ENCODE measurements at places on chromosomes 2 and 18.

DNA sequence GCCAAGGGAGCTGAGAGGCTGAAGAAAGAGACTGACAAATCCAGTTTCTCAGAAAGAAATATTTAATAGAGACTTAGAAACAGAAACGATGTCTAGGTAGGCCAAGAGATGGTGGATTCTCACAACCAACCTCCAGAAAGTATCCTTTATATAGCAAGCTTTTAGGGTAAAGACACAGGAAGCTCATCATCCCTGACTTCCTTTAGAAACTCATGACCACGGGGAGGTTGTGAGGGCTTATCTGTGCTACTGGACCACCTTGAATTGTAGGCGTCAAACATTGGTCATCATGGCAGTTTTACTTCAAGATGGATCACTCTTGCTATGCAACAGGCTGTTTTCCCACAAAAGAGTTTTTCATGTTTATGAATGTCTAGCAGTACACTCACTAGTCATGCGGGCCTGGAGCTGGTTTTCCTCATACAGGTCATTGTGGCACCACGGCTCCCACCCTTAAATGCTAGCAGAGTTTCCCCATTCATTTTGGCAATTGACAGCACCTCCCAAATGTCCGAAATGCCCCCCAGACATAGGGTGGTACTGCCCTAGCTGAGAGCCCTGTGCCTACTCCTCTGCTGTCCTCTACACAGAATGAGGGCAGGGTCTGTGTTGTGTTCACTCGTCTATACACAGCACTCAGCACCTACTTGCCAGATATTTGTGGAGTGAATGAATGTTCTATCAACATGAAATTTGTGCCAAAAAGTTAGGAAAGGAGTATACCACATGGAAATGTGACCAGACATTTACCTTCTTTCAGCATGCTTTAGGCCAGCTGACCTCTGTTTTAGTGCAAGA is 89.0 kb downstream of the TMEM247 start:
- no peak for DNase-seq

DNA sequence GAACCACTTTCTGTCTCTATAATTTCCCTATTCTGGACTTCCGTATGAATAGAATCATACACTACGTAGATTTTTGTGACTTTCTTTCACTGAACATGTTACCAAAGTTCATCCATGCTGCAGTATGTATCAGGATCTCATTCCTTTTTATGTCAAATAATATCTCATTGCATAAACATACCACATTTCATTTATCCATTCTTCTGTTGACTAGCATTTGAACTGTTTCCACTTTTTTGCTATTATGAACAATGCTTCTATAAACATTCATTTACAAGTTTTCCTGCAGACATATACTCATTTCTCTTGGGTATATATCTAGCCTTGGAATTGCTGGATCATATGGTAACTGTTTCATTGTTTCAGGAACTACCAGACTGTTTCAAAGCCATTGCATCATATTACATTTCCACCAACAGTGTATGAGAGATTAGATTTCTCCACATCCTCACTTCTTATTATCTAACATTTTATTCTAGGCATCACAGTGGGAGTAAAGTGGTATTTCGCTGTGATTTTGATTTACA is 186.2 kb downstream of the DYM start:
- DNase-seq = no peak

DNA sequence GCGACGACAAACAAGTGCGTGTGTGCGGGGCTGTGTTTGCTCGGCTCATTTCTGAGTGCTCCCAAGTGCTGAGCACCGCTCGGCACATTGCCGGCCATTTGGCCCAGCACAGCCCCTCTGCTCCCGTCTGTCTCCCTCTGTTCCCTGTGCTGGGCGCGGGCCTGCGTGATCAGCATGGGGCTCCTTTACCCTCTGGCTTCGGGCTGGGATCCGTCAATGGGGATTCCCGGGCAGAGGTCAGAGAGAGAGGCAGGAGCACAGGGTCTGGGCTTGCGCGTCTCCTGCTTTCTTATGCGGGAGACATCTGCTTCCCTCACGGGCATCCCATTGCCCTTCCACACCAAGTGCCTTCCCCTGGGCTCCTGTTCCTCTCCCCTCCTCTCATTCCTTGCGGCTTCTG is 234.0 kb downstream of the ACKR3 start:
- DNase-seq = no peak

DNA sequence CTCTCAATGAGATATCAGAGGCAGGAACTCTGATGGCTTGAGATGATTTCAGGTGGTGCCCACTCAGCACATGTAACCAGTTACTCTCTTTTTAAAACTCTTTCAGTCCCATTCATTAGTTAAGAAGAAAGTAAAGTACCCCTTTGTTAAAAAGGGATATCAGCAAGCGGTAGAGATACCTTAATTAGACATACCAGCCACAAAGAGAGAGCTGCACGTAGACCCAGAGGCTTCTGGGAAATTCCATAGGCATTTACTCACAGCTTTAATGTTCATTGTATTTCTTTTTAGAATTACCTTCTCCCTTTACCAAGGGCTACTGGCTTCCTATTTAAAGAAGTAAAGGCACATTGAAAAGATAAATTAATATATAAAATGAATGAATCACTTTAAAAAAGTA is 63.3 kb downstream of the LYPD6B start:
- DNase-seq = no peak

All from activated CD4-positive, CD25-positive, alpha-beta regulatory T cell treated with anti-CD3 and anti-CD28 coated beads, Interleukin-2, amount 50 U/mL, for 72 hours (primary cell).